NCI-H446 treated with DMSO at 0.1 percent for 48 hours (cell line): ENCODE measurements at places on chromosomes 12 and 14.

- DNase-seq = peak; percentile 67
Measured at GRCh38 chr12:103840876-103841689, at the start of gene NT5DC3. TSS of gene NT5DC3 (minus strand) at chr12:103841234. CDS start at chr12:103841156, 78 bp downstream.

DNA sequence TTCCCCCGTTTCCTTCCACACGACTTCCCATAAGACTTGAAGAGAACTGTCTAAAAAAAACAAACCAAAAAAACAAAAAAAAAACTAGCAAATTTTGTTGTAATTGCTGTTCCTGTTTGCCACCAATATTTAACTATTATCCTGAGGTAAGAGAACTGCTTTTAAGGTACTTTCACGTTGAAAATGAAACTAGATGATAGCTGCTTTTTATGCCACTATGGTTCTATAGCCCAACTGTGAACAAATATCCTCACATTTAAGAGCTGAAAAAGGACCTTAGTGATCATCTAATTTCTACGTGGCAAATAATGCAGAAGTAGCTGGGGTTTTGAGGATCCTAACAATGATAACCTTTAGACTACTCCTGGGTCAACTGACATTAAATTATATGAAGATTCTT, 98.6 kb downstream of the TAOK3 start:
- DNase-seq = no peak

- no peak for DNase-seq
Measured at GRCh38 chr12:53443955-53444354, 2.4 kb downstream of the PRR13 start.

- DNase-seq = no peak
Measured at GRCh38 chr14:32908196-32909084, 30.2 kb upstream of the NPAS3 start.

DNA sequence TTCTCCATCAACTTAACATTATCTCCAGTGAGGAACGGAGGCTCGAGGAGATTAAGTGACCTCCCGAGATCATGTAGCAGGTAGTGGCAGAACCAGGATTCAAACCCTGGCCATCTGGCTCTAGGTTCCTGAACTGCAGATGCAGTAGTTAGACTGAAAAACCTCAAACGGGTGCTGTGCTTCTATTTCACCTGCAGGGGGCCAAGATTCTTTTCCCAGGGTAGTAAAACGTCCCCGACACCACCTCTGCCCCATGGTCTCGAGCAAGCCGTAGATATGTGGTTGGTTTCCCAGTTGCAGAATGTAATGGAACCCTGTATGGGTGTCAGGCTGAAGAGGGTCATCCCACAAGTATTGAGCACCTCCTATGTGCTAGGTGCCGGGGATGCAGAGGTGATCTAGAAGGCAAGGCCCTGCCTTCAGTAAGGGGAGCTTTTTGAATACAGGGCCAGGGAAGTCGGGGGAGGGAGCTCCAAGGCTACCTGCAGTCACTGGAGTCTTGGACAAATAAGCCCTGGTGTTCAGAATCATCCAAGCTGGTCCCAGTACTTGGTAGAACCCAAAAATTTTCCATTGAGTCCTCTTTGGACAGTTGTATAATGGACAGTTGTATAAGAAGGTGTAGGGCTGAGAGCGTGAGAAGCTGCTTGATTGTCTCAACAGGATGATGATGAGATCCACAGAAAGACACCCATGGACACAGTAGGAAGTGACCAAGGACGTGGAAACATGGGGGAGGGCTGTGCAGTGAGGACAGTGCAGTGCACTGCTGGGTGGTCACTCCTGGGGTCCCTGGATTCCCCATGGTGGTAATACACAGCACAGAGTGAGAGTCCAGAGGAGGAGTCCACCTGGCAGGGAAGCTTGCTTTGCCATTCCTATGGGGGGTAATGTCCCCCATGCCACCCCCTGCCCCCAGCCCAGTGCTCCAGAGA, 197.2 kb downstream of the CHST11 start:
- no peak for DNase-seq

- DNase-seq = no peak
Measured at GRCh38 chr14:50173891-50174290, 57.5 kb downstream of the SOS2 start.

GRCh38 chr12:123621101-123621500, 12.4 kb downstream of the EIF2B1 start:
- DNase-seq = no peak

GRCh38 chr14:23722675-23723074, 86.5 kb downstream of the DHRS2 start:
- no peak for DNase-seq
